ENCODE measurements at places on chromosomes 12 and 14.

- no peak for DNase-seq
These were observed 23.7 kb downstream of the GSTZ1 start for GRCh38 chr14:77344377-77344996.

- no peak for DNase-seq
These were observed 8.4 kb downstream of the HOXC8 start for GRCh38 chr12:54017027-54017788.

DNA sequence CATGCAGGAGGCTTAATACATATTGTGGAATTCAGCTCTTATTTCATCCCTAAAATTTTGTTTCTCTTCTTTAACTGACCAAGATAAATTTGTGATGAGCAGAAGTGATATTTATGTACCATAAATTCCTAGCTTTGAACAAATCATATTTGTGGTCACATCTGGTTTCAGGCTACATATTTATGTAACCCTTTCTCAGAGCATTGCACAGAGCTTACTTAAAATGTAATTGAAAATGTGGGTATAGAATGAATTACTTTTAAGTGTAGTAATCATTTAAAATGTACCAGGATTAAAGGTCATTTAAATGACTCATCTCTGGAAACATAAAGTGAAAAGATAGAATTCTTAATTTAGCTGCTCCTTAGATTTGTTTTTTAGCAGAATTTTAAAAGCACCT is 129.9 kb upstream of the FRMD6 start:
- no peak for DNase-seq

DNA sequence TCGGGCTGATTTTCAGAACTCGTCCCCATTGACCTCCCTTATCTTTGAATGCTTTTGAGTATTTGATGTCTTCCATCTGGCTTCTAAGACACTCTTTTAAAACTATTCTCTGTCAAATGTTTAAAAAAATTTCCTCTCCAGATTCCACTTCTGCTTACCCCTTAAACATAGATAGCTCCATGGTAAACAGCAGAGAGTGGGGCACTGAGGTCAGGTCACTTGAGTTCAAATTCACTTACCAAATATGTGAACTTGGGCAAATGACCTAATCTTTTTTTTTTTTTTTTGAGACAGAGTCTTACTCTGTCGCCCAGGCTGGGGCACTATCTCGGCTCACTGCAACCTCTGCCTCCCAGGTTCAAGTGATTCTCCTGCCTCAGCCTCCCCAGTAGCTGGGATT is 126.8 kb upstream of the CPSF6 start:
- DNase-seq: no peak

DNA sequence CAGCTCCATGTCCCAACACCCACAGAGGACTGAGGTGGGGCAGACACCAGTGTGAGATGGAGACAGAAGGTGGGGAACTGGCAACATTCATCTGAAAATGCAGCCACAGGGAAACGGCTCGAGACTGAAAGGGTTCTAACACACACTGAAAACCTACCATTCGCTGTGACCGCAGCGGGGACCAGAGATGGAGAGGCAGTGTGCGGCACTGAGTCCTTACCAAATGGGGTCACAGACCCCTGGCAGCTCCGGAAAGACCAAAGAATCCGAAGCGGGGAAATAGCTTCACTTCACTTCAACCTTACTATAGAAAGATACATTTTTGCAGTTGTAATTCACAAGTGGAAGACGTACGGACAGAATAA is 9.6 kb downstream of the BAG5 start:
- DNase-seq: no peak

GRCh38 chr12:80472911-80473500 is 29.0 kb downstream of the PTPRQ start:
- peak; percentile 40 for DNase-seq

DNA sequence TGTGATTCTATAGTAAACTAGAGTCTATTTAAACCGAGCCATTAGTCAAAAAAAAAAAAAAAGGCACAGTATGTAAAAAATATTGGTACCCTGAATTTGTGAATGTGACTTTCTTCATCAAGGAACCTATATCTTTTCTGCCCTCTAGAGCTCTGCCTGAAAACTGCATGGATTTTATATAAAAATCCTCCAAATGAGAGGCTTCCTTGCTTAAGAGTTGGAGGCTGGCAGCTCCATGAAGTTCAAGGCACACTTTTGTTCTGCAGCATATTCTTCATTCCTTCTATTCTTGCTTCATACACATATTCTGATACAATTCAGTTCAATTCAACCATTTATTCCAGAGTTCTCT is 23.1 kb upstream of the NKX2-8 start:
- DNase-seq: no peak

GRCh38 chr14:92645841-92646478 is 102.5 kb downstream of the LGMN start:
- DNase-seq: no peak

- DNase-seq: no peak
These were observed 14.2 kb upstream of the ANKRD9 start for GRCh38 chr14:102523569-102524450.

DNA sequence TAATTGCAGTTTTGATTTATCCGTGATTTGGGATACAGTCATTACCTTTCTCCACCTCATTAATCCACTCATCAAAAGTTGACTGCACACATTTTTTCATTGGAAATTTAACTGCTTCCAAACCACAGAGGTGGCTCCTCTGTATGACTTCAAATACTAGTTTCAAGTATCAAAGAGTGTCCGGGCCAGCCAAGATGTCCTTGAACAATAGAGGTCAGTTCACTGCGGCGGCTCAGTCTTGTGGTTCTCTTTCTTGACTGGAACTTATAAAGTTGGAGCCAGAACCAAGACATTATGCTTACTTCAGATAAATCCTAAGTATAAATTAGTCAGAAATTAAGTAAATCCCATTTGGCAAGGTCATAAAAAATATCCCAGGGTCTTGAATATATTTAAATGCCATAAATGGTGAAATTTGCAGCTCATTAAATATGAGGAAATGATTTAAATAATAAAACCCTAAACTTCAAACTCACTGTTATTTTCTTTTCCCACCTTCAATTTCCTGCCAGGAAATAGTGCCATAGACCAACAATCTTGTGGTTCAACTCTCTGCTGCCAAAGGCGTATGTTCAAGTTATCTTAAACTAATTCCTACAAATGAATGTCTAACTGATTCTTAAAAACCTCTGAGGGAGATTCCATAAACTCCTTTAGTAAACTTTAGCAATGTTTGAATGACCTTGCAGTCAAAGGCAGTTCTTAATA is 360.8 kb downstream of the AEBP2 start:
- no peak for DNase-seq

GRCh38 chr12:122336015-122336946 is 70.0 kb upstream of the VPS33A start:
- DNase-seq: no peak

DNA sequence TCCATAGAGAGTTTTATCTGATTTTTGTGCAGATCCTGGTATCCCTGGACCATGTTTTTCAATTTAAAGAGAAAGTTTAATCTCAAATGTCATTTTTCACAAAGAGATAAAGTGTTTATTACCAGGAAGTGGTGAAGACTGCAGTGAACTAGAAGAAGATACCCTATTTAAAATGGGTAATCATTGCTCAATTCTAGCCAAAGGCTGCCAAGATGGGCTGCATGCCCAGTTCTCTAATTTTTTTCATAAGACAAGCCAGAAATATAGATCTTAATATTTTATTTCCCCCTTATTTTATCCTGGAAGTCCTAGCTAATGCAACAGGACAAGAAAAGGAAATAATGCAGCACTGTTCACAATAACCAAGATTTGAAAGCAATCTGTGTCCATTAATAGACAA is 343.5 kb downstream of the PCNX1 start:
- no peak for DNase-seq

DNA sequence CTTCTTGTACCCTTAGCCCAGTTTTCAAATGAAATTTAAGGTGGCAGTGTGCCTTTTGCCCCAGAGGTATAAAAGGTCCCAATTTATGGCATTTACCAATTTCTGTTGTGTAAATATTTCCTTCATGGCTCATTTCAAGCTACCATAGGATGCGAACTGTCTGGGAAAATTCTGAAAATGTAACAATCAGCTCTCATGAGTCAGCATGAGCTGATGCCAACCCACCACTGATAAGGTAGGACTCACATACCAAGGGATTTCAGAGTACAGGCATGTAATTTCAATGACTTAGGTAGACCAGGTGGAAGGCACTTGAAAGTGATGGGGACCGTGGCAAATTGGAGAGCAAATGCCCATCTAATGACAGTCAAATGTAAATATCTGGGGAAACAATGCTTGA is 169.5 kb downstream of the TTC8 start:
- no peak for DNase-seq

DNA sequence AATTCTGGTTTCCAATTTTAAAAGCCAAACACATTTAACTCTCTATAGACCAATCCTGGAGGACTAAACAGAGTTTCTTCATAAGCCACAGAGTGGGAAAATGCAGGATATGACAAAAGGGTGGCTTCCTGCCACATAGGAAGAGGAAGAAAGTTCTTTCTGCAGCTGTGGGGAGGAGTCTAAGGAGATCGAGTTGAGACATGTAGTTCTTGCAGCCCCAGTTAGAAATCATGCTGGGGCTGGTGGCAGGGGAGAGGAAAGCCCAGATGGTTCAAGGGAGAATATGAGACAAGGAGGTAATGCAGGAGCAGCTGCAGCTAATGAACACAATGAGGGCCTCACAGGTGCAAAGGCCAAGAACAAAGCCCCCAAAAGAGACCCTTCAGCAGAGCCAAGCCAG is 85.0 kb upstream of the ARID2 start:
- no peak for DNase-seq

DNA sequence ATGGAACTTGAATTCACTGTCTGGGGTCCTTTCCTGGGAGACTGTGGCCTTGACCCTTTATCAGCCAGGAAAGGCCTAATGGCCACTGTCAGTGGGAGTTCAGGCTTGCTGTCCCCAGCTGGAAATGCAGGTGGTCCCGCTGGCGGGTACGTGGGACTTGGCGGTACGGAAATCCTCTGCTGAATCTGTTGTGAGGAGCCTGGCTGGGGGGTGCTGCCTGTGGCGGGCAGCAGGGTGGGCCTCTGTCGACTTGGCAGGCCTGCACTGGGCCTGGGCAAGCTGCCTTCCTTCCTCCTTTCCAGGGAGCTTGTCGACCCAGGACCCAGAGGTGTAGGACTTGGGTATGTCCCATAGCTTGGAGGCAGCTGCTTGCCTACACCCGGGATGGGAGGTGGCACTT is 26.3 kb downstream of the ZFYVE21 start:
- no peak for DNase-seq

GRCh38 chr14:91169951-91170350 is 56.1 kb downstream of the DGLUCY start:
- DNase-seq: no peak

DNA sequence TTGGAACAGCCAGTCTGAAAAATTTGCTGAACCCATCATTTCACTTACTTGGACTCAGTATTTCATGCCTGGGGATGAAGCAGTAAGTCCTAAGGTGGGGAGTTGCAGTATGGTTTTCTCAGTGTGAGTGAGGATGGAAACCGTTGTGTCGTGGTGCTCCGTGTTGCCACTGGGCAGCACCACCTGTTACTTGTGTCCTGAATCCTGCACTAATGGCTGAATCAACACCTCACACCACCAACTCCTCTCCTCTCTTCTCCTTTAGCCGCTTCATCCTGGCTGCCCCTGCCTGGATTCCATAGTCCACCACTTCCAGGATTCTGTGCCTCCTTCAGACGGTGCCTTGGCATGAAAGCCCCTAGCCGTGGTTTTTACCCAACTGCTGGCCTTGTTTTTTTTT is 3.0 kb upstream of the EP400 start:
- no peak for DNase-seq

GRCh38 chr12:124499190-124499753 is 68.1 kb downstream of the NCOR2 start:
- no peak for DNase-seq

DNA sequence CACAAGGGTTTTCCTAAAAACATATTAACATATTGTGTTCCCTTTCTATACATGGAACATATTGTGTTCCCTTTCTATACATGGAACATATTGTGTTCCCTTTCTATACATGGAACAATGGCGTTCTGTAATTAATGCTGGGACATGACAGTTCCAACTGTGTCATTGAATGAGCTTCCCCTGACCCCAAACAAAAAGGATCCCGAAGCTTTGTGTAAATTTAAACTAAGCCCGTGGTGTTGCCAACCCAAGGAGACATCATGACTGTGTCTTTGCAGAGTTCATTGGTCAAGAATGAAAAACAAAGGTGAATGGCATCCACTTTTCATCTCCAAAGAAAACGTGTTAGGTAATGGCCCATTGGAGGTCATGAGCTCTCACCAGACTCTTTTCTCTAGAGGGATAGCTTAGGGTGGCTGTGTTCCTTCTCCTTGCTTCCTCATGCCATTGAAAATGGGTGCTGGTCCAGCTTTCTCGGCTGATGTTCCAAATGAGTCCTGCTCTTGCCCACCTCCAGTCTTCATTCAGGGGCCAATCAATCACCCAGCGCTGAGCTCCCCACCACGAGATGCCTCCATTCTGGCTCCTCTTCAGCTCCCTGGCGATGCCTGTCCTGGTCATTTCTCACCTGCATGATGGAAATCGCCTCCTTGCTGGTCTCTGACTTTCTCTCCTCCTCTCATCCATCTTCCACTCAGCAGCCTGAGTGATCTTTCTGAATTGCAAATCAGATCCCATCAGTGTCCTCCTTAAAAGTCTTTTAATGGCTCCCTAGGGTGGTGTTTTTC is 156.1 kb downstream of the VRK1 start:
- DNase-seq: no peak

GRCh38 chr14:69827560-69827959 is 30.5 kb upstream of the SLC10A1 start:
- DNase-seq: no peak

GRCh38 chr12:59036347-59036746 is 116.0 kb upstream of the LRIG3 start:
- no peak for DNase-seq

GRCh38 chr14:92998946-92999345 is 76.0 kb downstream of the CHGA start:
- no peak for DNase-seq

DNA sequence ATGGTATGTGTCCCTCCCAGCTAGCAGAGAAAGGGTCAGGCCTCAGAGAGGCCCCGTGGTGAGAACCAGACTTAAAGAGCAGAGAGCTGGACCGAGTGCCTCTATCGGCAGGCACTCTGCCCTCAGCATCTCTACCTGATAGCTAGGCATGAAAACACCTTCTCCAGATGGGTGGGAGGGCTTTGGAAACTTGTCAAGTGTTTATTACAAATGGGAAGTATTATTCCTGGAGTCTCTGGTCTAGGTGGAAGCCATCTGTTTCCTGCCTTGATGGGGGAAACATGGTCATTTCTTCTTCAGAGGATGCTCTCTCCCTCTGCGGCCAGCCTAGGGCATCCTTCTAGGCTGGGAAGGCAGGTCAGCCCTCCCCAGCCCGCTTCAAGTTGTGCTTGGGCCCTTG is 2.3 kb downstream of the TMEM63C start:
- DNase-seq: no peak

- DNase-seq: no peak
These were observed 2.2 kb downstream of the CALM1 start for GRCh38 chr14:90398841-90399540.

GRCh38 chr14:82414853-82415539 is 881.3 kb upstream of the SEL1L start:
- DNase-seq: no peak

DNA sequence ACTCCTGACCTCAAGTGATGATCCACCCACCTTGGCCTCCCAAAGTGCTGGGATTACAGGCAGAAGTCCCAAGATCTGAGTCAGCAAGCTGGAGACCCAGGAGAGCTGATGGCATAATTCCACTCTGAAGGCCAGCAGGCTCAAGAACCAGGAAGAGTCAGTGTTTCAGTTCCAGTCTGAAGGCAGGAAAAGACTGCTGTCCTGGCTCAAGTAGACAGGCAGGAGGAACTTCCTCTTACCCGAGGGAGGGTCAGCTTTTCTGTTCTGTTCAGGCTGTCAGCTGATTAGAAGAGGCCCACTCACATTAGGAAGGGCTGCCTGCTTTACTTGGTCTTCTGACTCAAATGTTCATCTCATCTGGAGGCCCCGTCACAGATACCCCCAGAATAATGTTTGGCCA is 206.0 kb upstream of the MYL2 start:
- DNase-seq: no peak
